ENCODE measurements at places on chromosomes 11 and 22. TPM values are rescaled to one million over a fixed set of nuclear protein-coding genes. Genes with fewer than 3 reads are reported as not detected.

DNA sequence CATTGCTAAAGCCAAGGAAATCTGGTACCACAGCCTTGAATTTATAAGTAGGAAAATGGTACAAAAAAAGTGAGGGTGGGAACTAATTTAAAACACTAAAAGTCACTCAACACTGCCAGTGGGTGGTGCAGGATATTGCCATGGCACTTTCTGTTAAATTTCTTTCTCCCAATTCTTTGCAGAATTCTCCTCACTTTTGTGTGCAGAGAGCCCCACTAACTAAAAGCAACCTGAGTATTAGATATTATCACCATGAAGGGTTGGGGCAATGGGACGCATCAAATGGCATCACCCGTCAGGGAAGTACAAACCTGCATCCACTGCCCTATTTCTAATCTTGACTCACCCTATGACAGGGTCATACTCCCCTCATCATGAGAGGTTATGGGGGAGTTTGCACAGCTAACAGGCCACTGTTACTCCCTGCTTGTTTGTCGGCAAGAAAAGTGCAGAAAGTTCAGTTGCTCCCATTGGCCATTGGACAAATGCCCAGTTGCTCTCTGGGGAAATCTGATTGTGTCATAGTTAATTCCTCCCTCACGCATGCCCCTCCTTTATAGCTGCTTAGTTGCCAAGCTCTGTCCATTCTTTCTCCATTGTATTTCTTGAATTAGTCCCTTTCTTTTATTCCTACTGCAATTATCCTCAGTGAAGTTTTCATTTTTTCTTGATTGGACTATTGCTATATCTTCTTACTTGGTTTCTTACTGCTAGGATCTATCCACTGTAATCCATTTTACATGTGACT lies 93.8 kb upstream of the BLID start:
- DNase-seq, result no peak

DNA sequence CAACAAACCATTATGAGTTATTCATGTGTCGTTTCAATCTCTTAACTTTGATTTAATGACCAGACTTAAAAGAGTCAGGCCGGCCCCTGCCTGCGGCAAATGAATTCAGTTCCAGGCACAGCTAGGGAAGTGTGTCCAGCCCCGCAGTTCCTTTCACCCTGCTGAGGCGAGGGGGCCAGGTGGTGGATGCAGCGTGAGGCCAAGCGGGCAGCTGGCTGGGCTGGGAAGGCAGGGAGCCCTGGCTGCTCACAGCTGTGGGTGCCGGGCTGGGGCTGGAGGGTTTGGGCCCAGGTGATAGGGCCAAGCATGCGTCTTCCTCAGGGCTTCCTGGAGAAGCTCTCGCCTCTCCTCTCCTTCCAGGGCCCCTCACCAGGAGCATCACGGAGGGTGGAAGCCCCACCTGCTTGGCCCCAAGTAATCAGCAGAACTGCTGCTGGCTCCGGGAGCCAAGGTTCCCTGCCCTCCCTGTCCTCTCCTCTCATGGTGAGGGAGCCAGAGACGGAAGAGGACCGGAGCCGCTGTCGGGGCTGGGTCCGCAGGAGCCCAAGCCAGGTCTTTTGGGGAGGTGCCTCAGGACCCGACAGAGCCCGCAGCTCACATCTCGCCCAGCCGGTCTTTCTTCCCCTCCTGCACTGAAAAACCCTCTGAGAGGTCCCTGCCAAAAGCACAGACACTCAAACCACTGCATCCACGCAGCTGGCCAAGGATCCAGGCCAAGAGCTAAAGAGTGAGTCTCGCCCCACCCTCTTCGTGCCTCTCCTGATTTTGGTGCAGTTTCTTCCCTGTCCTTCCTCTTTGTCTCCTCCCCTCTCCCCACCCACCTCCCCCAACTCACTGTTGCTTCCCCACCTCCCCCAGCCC lies 97.0 kb downstream of the ST3GAL4 start:
- DNase-seq, result no peak

- no peak for DNase-seq
Observed at GRCh38 chr11:100354736-100355135, 332.4 kb upstream of the ARHGAP42 start.

DNA sequence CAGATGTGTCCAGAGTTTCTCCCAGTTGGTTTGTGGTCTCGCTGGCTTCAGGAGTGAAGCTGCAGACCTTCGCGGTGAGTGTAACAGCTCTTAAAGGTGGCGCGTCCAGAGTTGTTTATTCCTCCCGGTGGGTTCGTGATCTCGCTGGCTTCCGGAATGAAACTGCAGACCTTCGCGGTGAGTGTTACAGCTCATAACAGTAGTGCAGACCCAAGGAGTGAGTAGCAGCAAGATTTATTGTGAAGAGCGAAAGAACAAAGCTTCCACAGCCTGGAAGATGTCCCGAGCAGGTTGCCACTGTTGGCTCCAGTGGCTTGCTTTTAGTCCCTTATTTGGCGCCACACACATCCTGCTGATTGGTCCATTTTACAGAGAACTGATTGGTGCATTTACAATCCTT lies 1.8 kb upstream of the PGA3 start:
- DNase-seq, result no peak

DNA sequence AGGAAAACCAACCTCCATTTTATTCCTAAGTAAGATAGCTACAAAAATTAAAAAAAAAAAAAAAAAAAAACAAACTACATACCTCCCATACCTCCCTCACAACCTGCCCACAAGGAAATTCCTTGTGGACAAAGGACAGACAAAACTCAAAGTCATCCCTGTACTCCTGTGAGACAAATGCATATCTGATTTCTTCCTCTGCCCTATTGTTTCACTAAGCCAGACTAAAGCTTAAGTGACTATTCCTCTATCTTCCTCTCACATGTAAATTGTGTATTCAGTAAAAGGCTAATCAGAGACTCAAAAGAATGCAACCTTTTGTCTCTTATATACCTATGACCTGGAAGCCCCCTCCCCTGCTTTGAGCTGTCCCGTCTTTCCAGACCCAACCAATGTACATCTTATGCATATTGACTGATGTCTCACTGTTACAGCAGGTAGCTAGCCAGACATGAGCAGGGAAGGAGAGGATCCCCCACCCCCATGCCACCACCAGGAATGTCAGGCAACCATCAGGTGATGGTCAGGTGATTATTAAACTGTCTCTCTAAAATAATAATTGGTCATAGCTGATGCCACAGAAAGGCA lies 289.4 kb downstream of the SBF2 start:
- DNase-seq, result no peak

GRCh38 chr22:25083056-25083806 lies 116.4 kb upstream of the CRYBB3 start:
- DNase-seq, result no peak

The UCP2 gene
- 87.9 TPM for polyA plus RNA-seq

The THRSP gene
- 0.56 TPM for polyA plus RNA-seq

The DDTL gene
- polyA plus RNA-seq, result 0.30 TPM

The TMEM123 gene
- polyA plus RNA-seq, result 50.1 TPM
